ENCODE measurements at places on chromosomes 12 and 14.
A peak's percentile ranks its signal among the peaks of the same experiment; 100 is the strongest.

DNA sequence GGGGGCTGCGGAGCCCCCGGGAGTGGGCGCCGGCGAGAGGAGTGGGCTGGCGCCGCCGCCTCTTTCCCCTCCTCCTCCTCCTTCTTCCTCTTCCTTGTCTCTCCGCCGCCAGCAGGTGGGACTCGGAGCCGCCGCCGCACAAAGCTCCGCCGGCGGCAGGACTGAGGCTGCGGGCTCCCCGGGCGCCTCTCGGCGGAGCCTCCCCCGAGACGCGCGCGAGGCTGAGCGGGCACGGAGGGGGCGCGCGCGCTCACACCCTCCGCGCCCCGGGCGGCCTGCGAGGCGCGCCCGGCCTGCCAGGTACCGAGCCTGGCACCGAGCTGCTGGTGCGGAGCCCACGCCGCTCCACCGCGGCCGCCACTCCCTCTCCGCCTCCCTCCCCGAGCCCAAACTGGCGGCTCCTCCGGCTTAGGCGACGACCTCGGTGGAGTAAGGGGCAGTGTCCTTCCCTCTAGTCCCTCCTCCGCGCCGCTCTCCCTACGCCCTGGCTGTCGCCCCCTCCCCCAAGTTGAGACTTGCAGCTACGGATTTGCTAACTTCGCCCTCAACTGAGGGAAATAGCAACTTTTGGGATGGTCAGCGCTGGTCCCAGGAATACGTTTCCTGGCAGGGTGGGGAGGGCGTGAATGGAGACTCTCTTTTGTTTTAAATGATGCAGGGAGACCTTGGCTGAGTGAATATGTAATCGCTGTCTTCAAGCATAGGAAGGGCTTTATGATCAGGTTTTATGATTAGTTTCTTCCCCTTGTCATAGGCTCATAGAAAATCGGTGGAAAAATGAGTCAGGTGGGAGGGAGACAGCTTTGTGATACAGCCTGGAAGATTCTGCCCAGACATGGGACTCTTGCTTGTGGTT, 199.5 kb upstream of the CAND1 start:
- DNase-seq, result no peak

DNA sequence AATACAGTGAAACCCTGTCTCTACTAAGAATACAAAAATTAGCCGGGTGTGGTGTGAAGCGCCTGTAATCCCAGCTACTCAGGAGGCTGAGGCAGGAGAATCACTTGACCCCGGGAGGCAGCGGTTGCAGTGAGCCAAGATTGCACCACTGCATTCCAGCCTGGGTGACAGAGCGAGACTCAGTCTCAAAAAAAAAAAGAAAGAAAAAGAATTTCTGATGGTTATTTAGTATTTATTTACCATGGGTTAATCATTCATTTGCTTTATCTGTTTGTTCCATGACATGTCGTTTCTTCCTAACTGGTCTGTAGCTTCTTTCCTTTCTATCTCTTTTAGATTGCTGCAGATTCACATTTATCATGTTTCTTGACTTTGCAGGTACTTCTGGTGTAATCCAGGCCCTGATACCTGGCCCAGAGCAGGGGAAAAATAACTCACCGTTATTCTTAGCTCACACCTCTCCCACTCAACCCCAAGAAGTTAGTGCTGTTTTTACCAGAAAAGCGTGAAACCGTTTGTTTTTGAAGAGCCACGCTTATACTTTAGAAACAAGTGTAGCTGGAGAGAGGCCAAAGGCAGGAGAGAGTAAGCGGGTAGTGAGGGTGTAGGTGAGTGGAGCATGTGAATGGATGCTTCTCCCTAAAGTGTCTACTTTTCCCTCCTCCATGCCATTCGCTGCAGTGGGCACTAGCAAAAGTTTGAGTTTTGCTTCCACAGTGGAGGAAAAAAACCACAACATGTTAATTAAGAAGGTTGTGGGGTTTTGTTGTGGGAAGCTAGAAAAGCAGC, 45.4 kb downstream of the SRGAP1 start:
- no peak for DNase-seq

DNA sequence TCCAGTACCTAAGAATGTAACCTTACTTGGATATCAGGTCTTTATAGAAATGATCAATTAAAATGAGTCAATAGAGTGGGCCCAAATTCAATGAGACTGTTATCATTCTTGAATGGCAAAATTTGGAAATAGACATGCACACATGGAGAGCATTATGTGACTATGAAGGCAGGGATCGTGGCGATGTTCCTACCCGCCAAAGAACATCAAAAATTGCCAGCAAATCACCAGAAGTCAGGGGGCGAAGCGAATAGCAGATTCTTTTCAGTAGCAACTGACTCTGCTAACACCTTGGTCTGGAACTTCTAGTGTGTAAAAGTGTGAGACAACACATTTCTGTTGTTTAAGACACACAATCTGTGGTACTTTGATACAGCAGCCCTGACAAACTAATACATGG, 192.5 kb downstream of the ACSS3 start:
- no peak for DNase-seq

GRCh38 chr14:68426661-68427549, 366.0 kb downstream of the ZFP36L1 start:
- DNase-seq, result no peak

DNA sequence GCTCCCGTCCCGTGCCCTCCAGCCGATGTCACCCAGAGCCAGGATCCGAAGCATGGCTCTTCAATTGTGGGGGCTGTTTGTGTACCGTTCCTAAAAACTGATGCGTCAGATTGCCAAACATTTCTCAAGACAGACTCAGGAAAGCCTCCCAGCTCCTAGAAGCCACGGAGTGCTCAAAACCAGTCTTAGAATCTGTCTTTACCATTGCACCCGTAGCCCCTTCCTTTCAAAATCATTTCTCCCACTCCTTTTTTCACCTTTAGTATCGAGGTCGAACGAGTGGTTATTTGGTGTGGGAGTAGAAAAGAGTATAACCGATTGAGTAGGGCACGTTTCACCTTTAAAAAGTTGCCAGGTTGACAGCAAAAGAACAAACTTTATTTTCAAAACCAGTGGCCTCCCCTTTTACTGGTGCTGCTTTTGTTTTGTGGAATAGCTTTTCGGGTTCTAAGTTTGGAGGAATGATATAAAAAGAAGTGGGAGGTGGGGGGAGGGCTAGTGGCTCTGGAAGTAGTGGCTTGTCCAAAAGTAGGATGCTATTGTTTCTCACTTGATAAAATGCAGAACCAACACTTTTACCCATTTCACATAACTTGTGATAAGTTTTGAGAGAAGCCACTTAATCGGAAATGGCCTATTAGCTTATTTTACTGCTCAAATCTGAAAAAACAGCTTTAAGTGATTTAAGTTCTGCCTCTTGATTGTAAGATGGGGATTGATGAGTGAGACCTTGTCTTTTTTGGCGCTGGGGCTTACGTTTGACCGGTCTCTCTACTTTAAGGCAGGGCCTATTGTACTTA, 803 bp downstream of the STK38L start:
- DNase-seq, result peak; percentile 55

GRCh38 chr14:71487449-71487848, 444.8 kb upstream of the RGS6 start:
- DNase-seq, result no peak

DNA sequence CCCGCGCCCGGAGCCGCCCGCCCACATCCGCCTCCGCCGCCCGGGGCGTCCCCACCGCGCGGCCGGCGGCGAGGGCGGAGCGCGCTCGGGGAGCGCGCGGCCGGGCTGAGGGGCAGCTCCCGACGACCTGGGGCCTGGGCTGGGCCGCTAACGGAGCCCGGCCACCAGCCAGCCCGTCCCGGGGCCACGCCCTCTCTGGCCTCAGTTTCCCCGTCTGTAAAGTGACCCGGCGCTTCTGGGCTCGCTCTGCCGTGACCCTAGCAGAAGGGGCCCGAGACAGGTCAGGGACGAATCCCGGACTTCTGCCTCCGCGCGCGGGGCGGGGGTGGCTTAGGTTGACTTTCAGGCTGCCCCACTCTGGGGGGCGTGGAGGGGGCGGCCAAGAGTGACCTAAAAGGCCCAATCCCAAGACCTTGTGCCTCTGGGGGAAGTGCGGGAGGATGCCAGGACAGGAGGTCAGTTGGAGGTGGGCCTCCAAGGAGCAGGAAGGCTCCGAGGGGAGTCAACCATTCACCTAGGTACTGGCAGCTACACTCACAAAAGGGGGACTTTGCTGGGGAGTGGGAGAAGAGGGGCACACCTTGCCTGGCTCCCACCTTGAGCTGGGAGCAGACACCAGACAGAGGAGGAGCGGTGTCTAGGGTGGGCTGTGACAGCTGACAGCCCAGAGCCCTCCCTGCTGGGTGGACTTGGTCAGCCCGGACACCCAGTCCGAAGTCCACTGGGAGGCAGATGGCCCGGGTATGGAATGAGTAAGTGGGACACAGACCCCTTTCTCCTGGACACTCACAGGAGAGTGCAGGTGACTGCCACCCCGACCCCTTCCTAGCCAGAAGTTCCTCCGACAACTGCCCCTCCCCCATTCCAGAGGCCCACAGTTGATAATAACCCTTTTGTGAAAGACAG, 486 bp upstream of the AKT1 start:
- peak; percentile 46 for DNase-seq
